Right renal cortex interstitium (tissue), 3 donors: ENCODE measurements at places on chromosomes 3 and 15.

DNA sequence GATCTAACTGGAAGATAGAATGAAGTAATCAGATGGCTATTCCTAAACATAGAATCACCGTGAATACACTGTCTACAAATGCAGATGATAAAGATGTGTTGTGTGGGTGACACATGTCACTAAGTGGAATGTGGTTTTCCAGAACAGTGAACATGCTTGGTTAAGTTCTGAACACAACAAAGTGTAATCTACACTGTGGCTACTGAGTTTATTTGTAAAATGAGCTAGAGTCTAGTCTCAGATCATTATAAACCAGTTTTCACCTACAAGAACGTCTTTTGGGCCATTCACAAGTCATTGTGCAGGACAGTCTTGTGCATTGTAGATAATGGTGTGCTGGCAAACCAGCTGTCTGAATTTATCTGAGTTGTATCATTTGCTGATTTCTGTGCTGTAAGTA, 35.3 kb downstream of the OXNAD1 start:
- no peak for DNase-seq

DNA sequence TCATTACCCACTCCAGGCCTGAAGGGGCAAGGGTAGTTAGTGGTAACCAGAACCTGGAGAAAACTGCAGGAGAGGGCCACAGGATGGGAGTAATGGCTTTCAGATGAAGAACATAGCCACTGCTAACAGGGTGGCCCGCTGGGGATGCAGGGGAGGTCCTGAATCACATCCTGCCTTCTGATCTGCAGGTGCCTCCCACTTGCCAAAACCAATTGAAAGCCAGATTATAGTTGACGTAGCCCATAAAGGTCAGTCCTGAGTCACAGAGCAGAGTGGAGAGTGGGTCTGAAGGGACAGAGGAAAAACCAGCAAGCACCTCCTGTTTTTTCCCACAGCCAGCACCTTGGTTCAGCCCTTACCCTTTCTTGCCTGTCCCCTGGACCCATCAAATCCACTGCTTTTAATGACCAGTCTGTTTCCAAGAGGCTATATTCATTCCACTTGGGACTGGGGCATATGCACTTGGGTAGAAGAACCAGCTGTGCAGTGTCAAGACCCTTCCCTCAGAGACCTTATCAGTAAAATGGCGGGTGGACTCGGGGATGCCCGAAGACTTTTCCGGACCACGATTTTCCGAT, 646 bp upstream of the SLC35G2 start:
- no peak for DNase-seq

DNA sequence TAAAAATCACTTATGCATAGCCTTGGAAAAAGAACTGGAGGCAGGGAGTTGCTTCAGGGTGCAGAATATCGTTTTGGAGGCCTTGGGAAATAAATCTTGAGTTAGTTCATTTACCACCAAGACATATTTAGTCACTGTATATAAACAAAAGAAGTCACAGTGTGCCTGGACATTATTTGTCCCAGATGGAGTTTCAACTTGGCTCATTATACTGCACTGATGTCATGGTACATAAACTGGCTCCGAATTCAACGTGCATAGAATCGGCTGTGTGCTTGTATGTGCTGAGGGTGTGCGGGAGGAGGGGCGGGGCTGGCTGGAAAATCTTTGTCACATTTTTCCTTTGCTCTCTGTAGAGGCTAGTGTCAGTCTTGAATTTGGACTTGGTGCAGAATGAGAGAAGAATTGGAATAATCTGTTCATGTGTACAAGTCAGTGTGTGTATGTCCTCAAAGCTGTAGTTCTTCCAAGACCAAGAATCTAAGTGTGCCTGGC, 86.6 kb downstream of the FNDC3B start:
- DNase-seq, result no peak

GRCh38 chr15:60912984-60913697, 316.0 kb downstream of the RORA start:
- no peak for DNase-seq

DNA sequence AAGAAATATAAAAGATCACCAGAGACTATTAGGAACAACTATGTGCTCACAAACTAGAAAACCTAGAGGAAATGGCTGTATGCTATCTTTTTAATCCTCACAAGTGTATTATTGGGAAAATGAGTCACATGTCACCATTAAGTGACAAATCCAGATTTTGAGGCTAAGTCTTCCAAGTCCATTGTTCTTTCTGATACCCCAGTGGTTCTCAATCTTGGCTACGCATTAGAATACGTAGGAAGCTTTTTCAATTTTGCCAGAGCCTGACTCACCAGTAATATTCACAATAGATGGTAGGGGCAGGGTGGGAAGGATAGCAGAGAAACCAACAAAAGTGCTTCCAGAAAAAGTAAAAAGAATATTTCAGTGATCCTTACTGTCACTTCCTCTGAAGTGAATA, 117.0 kb downstream of the FILIP1L start:
- DNase-seq, result no peak

DNA sequence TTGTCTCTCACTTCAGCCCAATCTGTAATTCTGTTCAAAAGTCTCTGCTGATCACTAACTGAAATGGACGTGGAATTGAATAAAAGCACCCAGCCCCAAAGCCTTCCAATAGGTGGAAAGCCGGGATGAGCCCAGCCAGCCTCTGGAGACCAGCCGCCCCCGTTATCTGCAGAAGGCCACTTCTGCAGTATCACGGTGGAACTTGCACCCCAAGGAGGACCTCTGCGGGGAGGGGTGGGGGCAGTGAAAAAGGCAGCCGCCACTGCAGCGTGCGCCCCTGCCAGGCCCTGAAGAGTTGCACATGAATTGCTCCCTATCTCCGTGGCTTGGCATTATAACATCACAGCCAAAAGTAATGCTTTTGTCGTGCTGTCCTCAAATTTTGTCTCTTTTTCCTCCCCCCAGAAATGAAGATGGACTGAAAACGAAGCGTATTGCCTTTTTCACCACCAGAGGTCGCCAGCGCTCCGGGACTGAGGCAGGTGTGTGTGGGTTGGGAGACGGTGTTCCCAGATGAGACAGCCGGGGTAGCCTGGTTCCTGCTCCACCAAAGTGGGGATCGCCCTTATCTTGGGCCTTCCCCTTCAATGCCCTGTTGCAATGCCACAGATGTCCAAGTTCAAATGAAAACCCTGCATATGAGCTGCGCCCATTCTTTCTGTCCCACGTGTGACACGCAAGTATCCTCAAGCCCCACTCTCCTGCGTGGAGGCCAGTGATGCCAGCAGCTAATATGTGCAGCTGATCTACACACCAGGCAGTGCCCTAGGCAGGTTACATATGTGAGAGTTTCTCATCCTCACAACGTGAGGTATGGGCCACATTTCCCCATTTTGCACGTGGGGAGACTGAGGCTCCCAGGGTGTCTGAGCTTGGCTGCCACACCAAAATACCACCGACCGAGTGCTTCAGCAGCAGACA, 96.0 kb downstream of the LRRK1 start:
- no peak for DNase-seq

GRCh38 chr3:189813647-189814240, 182.6 kb downstream of the TP63 start:
- no peak for DNase-seq

- no peak for DNase-seq
Measured at GRCh38 chr15:56923174-56923591, 4.7 kb downstream of the TCF12 start.

- no peak for DNase-seq
Measured at GRCh38 chr15:65086680-65087111, 10.2 kb downstream of the KBTBD13 start.

GRCh38 chr3:196360586-196360985, 22.4 kb upstream of the TM4SF19 start:
- no peak for DNase-seq

DNA sequence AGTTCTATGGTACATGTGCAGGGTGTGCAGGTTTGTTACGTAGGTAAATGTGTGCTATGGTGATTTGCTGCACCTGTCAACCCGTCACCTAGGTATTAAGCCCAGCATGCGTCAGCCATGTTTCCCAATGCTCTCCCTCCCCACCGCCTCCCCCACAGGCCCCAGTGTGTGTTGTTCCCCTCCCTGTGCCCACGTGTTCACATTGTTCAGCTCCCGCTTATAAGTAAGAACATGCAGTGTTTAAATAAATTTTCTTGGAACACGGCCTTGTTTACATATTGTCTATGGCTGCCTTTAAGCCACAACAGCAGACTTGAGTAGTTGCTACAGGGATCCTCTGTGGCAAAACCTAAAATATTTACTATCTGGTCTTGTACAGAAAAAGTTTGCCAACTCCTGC, 41.3 kb upstream of the CORO2B start:
- no peak for DNase-seq

DNA sequence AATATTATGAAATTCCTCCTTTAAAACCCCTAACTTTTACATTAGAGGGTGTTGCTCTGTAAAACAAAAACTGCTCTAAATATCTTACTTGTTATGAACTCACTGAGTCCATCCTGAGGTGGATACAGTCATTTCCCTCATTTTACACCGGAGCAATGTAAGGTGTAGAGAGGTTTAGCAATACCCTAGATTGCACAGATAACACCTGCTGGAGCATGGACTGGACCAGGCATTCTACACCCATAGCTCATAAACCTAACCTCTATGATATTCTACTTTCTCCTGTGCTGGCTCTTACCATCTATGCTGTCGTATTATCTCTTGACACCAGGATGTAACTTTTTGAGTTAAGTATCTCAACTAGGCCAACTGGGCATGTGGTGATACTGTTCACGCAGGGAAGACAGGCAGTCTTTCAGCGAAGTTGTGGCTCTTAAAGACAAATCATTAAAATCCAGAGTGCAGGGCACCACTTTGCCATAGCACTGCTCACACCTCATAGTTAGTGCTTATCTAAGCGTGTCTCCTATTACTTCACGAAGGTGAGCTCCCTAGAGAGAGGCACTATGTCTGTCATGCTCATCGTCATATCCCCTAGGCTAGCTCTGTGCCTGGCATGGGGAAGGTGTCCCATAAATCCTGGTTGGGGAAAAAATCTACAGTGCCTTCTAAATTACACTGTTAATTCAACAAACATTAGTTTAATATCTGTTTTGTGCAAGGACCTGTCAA, 100.1 kb upstream of the SLC2A2 start:
- no peak for DNase-seq

- no peak for DNase-seq
Measured at GRCh38 chr15:88745065-88745464, 58.2 kb upstream of the ACAN start.

DNA sequence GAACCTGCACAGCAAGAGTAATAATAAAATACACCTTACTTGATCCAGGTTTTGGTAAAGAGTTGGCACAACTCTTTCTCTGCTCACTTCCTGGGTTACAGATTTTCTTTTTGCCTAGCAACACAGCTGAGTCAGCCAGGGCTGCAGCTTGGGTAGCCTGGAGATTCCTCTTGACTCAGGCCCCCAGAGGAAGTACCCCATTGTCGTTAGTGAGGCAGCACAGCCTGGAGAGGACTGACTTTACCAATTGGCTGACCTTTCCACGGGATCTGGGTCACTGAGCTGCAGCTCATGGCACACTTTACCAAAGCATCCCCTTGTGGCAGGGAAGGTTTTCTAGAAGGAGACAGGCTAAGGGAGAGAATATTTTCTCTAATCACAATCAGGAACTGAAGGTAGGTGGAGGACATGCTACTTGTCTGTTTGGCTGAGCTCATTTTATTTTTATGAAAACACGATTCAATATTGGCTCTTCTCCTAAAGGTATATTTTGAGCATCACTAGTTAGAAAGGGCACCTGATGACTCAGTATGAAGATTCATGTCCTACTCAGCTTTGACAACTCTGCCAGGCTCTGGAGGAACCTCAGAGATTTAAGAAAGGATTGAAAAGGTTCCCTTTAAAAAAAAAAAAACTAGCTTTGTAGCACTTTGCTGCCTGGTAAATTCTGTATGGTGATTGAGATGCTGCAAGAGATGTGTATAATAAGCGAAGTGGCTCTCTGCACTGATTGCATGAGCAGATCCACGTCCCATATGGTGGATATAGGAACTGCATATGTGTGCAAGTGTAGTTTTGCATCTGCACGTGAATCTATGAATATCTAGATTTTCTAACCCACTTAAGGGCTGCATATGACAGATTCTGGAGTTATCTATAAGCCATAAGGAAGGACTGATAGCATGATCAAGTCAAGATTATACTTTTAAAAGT, 124.8 kb downstream of the CHDH start:
- DNase-seq, result no peak
